ENCODE measurements at places on chromosomes 16 and 17.
A peak's percentile ranks its signal among the peaks of the same experiment; 100 is the strongest.

- peak; percentile 86 for DNase-seq
Measured at GRCh38 chr17:80252871-80253270, 7.8 kb upstream of the RNF213 start.

DNA sequence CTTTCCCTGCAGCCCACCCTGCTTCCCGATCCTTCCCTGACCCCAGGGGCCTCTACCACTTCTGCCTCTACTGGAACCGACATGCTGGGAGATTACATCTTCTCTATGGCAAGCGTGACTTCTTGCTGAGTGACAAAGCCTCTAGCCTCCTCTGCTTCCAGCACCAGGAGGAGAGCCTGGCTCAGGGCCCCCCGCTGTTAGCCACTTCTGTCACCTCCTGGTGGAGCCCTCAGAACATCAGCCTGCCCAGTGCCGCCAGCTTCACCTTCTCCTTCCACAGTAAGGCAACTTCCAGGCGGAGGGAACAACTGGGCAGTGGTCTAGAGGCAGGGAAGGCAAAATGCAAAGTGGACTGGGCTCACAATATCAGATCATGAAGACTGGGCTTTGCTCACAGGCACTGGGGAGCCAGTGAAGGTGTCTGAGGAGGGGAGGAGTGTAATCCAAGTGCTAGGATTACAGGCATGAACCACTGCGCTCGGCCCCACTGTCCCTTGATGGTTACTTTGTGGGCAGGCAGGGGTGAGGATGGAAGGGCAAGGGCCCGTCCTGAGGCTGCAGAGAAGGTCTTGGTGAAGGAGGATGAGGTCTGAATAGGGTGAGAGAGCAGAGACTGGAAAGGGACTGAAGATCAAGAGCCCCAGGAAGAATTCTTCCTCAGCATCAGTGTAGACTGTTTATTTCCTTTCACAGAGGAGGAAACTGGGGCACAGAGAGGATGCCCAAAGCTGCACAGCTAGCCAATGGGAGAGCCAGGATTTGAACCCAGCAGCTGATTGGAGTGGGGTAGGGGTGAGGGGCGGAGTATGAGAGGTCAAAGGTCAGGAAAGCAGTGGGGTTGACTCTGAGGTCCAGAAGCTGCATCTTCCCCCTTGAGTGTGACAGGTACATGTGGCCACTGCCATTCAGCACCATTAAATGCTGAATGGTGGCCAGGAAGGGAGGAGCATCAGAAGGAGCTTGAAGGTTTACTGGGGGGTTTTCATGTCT lies 16.5 kb upstream of the ADGRG3 start:
- peak; percentile 60 for DNase-seq

GRCh38 chr17:28527859-28528258 lies 21.7 kb downstream of the FOXN1 start:
- no peak for DNase-seq

GRCh38 chr16:53055541-53056391 lies 975 bp downstream of the CHD9 start:
- peak; percentile 13 for DNase-seq

DNA sequence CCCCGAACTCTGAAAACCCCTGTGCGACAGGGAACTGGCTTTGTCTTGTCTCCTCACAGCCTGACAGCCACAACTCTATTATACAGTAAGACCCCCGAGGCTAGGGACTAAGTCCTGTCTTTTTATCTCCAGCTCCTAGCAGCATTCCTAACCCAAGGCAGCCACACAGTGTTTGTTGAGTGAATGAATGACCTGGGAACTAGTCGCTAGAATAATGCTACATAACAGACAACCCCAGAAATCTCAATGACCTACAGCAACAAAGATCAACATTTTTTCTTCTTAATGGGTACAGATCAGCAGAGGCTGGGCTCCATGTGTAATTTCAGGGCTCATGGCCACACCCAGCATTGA lies 71.4 kb upstream of the TNRC6C start:
- no peak for DNase-seq

- no peak for DNase-seq
Measured at GRCh38 chr16:75273054-75273925, 21.9 kb upstream of the BCAR1 start.

DNA sequence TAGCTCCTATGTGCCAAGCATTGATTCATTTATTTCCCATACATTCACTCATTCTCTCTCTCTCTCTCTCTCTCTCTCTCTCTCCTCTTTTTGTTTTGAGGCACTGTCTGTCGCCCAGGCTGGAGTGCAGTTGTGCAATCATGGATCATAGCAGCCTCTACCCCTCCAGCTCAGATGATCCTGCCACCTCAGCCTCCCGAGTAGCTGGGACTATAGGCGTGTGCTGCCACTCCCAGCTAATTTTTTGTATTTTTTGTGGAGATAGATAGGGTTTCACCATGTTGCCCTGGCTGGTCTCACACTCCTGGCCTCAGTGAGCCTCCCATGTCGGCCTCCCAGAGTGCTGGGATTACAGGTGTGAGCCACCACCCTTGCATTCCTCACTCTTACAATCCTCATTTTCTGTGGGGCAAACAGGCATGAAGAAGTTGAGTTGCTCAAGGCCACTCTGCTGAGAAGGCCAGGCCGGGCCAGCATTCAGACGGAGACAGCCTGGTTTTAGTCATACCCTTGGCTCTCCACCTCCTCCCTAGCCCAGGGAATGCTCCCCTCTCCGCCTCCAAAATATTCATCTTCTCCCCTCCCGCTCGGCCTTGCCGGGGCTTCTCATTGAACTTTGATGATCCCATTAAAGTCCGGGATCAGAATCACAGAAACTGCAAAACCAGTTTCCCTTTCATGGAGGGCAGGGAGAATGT lies 765 bp upstream of the PRM2 start:
- DNase-seq = no peak
